Prostate gland (tissue), 2 donors: ENCODE measurements at places on chromosomes 2 and 18.

- no peak for DNase-seq
These were observed 72.3 kb downstream of the SMAD7 start for GRCh38 chr18:48878471-48878870.

- DNase-seq: no peak
These were observed 106.8 kb downstream of the TSN start for GRCh38 chr2:121862286-121862685.

GRCh38 chr18:47881752-47882455 is 48.6 kb downstream of the SMAD2 start:
- DNase-seq: no peak

GRCh38 chr2:204669382-204669781 is 124.1 kb downstream of the PARD3B start:
- DNase-seq: no peak

DNA sequence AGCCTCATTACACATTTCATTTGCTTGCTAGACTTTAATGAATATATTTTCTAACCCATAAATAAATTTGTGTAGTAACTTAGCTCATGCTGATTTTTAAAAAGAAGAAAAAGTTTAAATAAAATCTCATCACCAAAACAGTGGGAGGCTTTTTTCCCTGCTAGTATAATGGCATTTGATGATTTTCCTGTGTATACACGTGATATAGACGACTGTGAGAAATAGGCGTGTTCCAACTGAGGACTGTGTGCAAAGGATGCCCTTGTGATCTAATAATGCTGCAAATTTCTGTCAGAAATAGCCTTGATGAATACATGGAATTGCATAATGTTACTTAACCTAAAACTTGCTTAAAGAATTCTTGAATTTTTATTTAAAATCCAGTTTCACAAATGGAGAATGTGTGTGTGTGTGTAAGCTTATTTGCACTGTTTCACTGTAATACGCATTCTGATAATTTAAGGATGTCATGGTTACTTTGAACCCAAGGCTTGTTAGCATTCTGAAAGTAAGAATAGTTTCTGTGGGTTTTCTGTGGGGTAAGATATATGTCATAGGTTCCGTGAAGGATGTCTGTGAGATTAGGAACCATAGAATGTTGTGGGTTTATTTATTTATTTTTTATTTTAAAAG is 178.0 kb downstream of the DLGAP1 start:
- no peak for DNase-seq

DNA sequence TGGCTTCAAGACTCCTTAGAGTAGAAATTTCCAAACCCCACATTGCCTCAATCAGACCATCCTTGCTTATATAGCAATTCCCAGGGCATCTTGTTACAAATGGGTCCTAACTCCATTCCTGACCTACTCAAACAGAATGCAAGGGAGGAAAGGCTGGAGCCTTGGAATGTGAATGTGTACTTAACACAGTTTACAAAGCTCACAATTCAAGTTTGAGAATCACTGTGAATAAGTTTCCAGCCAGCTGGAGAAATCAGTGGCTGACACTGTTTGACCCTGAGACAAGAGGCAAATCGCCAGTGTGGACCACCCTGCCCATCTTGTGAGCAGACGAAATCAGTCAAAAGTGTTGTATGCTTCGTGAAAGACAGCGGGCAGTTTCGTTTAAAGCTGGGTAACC is 65.5 kb downstream of the SOWAHC start:
- no peak for DNase-seq

DNA sequence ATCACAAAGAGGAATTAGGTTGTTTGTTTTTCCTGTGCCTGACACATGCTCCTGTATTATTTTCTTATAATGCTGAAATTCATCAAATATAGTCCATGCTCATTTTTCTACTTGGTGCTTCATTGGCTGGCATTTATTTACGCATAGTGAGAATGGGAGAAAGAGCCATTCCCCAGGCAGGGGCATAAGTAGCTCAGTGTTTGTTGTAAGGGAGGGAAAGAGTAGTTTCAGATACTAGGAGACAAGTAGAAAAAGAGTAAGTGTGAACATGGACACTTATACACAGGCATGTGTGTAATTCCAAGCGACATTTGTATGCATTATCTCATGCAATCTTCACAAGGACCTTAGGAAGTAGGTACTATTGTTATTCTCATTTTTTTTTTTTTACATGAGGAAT is 111.9 kb upstream of the UGP2 start:
- no peak for DNase-seq

DNA sequence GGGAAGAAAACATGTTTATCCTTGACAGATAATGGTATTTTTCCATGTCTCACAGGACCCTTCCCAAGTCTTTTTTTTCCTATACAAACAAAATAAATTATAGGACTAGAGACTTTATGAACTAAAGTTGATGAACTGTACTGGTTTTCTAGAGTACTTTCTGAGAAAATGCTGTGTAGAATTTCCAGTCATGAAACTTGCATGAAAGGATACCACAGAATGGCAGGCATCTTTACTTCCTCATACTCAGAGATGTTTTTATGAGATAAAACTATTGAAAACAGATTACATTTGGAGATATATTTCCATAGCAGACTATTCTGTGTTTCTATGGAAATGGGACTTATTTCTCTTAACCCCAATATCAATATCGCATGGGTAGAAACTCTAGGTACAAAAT is 403.5 kb downstream of the PARD3B start:
- no peak for DNase-seq

DNA sequence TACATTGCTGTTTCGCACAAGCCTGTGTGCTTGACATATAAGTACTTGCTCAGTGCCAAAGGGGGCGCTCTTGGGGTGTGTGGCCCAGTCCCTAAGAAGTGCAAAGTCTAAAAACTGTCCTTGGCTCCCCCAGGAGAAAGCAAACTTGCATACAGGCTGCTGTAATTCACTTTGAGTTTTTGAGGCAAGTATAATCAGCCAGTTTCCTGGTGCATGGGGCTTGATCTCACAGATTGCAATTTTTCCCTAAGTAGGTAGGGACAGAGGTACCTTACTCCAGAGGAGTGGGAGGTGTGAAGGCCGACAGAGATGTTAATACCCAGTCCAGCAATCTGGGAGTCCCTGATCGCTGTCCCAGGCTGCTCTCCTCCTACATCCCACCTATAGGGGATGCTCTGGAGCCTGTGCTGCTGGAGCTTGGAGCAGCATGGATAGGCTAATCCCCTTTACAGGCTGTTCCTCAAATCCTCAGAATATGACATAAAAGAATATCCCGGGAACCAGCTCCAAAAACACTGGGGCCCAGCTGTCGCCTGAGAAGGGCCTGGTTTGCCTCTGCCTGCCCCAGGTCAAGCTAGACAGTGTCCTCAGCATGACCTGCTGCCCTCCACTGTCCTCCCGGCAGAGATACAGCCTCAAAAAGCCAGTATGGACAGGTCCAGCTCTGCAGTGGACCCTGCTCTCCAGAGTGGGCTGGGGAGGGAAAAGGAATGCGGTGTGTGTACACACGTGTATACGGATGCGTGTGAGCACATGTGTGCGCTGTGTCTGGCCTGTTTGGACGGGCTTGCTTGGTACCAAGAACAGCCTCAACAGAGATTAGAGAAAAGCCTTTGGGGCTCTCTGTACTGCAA is 136.5 kb upstream of the HAAO start:
- no peak for DNase-seq

DNA sequence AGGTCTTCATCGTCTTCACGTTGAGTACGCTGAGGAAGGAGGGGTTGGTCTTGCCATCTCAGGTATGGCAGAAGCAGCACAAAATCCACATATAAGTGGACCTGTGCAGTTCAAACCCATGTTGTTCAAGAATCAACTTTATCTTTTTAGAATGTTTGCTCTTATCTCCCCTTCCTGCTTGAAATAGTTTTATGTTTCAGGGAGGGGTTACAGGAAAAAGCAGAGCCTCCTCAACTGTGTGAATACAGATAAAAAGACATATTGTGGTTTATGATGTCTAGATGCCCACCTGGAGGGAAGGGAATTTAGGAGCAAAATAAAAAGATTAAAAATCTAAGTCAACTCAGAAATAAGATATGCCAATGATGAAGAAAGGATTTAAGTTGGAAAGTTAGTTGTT is 75.9 kb downstream of the VRK2 start:
- no peak for DNase-seq

GRCh38 chr2:25198209-25198525 is 29.8 kb upstream of the POMC start:
- DNase-seq: no peak

DNA sequence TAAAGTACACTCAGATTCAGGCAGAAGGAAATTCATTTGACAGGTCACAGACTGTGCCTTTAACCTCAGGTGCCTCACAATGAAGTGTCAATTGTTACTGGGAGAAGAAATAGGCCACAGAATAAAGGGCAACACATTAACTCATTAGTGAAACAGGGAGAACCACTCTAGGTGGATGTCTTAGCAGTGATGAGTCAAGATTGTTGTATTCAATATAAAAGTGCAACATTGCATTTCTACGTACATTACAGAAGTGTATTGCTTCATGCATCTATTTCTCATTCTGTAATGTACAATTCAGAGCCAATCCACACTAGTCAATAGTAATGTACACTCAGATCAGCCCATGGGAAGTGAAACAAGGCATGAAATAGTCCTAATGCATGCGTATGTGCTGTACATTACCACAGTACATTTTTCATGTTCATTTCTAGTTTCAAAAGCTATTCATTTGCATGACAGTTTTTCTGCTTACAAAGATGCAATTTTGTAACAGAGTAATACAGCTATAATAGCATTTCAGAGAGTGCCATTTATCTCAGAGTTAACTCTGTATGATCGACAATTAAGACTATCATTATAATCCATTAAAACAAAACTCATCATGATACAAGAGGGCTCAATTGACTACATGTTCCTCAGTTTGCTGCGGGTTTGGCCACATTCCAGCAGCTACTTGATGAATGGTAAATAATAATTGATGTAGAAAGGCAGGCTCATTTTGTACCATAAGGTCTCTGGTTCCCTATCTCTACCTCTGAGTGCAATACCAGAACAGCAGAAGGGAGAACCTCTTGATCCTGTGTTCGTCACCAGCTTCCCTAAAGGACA is 12.2 kb upstream of the ARL5A start:
- DNase-seq: no peak

GRCh38 chr2:38515155-38516074 is 87.3 kb downstream of the HNRNPLL start:
- peak; percentile 84 for DNase-seq

- DNase-seq: no peak
These were observed 12.6 kb upstream of the KCNG2 start for GRCh38 chr18:79784965-79785770.

- DNase-seq: no peak
These were observed 109.0 kb upstream of the ALK start for GRCh38 chr2:30030361-30030760.

- no peak for DNase-seq
These were observed 72.2 kb downstream of the PMAIP1 start for GRCh38 chr18:59971871-59972428.

GRCh38 chr18:52437161-52437560 is 97.2 kb downstream of the DCC start:
- no peak for DNase-seq

DNA sequence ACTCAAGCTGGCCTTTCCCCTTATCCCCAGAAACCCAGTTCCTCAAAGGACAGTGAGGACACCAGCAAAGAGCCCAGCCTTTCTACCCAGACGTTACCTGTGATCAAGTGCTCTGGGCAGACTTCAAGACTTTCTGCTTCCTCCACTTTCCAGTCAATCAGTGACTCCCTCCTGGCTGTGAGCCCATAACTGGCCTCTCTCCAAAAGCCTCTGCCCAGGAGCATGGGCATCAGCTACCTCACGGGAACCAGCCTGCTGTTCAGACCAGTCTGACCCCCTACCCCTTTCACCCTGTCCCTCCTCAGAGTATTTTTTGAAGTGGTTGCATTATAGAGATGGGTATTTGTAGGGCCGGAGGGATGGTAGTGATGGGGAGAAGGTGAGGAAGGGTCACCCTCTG is 27.7 kb upstream of the CYP27A1 start:
- DNase-seq: peak; percentile 27

GRCh38 chr2:47241715-47242114 is 86.6 kb upstream of the STPG4 start:
- DNase-seq: no peak

DNA sequence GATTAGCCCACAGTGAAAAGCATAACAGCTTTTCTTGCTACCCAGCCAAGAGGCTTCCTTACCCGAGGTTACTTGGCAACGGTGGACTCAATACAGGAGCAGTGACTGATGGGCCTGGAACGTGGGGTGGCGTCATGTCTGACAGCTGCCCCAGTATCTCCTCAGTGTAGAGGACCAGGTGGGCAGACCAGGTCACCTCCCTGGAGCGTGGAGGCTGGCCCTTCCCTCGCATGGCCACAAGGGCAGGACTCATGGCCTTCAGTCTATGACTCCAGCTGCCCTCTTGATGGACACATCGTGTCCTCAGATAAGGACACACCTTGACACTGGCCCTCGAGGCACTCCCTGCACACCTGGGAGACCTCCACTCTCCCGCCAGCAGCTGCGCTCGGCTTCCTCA is 6.4 kb downstream of the ASPRV1 start:
- DNase-seq: no peak

DNA sequence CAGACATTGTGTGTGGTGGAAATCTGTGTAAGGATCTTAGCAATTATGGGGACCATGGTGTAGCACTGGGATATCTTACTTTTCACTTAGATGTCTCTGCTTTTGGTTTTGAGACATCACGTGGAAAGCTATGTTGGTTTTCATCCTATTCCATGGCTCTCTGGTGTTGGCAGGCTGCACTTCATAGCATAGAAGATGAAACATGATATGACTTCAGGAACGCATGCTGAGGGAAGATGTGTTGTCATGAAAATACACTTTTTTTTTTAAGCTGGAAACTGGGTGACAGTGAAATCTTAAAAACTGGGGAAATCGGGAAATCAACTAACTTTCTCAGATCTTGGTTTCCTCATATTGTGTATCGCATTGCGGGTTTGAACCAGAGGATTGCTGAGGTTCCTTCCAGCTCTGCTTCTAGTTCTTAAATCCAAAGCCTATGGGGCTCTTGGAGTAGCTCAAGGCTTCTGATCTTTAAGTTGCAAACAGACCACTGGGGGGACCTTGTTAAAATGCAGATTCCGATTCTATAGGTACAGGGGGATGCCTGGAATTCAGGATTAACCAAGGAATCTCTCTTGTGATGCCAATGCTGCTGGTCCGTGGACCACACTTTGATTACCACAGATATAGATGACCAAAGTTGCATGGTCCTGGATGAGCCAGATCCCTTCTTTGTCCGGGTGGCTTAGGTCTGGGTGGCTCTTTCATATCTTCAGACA is 160.7 kb downstream of the SH3RF3 start:
- no peak for DNase-seq

DNA sequence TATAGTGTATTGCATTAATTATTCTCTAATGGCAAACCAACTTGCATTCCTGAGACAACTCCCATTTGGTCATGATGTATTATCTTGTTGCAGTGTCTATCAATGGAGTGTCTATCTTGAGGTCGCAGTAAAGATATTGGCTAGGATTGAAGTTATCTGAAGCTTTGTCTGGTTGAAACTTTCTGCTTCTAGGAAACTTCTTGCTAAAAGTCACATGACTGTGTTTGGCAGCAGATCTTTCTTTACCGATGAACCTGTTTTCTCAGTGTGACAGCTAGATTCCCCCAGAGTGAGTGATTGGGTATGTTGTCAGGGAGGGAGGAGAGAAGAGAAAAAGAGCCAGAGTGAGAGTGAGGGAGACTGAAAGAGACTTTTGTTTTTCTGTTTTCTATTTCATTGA is 119.6 kb downstream of the QPCT start:
- peak; percentile 66 for DNase-seq
